ENCODE measurements at places on chromosomes 2 and 18.
A peak's percentile ranks its signal among the peaks of the same experiment; 100 is the strongest.

DNA sequence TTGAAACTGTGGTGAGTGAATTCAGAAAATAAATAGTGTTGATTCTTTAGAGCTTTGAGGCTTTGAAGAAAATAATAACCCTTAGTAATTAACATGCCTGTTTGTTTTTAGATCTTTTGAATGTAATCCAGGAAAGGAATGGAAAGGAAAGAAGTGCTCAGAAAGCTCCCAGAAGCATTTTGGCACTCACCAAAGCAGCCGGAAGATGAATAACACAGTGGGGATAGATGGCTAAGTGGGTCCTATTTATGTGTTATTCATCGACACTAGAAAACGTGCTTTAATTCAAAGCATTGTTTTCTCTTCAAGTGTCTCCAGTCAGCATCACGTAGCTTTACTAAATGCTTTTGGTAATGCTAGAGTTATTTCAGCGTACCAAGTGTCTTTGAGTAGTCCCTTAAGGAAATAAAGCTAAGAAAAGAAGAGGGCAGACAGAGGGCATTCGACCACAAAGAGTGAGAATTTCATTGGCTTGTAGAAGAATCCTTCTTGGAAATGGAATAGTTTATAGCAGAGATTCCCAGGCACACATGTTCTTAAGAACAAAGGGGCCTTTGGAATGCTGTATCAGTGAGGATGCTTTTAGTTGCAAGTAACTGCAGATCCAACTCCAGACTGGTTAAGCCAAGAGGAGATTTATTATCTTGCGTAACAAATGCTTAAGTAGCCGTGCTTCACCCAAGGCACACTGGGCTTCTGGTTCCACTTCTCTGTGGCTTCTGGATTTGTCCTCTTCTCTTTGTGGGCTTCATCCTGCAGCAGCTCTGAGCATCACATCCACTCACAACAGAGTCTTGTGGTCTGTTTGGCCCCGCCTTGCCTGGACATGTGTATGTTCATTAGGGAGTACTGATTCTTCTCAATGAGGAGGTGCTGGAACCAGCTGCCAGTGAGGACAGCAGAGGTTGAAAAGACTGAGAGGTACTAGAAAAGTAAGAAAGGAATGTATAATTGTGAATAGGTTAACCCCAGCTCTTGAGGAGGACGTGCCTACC, 63.6 kb upstream of the LTBP1 start:
- no peak for DNase-seq

- no peak for DNase-seq
Measured at GRCh38 chr2:30260941-30261340, 29.6 kb downstream of the LBH start.

- peak; percentile 50 for DNase-seq
Measured at GRCh38 chr18:79528846-79529245, 133.1 kb downstream of the NFATC1 start.

DNA sequence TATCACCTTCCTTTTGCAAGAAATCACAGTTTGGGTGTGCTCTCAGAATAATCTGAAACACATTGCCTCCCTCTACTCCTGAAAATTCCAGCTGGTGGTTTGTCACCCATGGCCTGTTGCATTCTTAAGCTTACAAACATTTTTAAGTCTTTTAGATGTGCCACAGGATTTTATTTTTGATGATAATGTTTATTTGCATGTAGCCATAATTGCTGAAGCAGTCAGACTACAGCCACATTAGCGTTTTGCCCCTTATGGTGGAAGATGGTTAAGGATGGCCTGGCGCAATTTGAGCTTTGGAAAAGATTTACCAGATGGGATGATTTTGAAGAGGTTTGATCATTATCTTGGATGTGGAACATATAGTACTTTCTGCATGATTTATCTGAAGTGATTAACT, 439.5 kb downstream of the MEIS1 start:
- DNase-seq = no peak

DNA sequence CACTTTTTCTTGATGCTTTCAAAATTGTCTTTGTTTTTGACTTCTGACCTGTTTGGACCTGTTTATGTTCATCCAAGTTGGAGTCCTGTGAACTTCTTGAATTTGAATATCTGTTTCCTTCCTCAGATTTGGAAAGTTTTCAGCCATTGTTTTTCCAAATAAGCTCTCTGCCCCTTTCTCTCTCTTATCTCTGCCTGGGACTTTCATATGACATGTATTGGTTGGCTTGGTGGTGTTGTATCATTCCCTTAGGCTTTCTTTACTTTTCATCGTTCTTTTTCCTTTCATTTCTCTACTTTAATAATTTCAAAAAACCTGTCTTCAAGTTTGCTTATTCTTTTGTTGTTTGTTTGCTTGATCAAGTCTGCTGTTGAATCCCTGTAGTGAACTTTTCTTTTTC, 60.1 kb upstream of the LDLRAD4 start:
- DNase-seq = no peak

- DNase-seq = peak; percentile 52
Measured at GRCh38 chr2:71071681-71072398, 3.4 kb downstream of the NAGK start.

DNA sequence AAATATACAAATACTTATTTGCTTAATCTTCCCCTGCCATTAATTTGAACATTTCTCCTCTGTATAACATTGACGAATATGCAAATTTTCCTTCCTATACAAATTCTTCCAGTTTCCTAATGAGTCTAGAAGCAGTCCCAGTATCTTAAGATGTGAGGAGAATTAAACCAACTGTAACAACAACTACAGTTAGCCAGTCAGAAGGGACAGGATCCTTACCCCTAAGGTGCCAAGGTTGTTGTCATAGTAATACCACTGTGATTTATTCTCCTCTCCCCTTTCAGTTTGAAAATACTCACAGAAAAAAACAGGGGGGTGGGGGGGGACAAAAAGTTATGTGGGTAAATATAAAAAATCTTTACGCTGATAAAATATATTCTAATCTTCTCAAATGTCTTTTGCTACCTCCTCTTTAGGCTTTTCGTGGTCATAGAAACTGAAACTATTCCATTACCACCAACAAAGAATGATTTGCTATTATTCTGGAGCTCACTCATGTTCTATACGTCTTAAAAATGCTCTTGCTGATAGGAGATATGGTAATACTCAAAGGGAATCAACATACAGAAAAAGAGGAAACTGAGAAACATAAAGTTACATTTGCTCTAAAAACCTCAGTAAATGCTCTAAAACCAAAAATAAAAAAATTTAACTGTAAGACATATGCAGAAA, 107.6 kb downstream of the MEMO1 start:
- DNase-seq = no peak

DNA sequence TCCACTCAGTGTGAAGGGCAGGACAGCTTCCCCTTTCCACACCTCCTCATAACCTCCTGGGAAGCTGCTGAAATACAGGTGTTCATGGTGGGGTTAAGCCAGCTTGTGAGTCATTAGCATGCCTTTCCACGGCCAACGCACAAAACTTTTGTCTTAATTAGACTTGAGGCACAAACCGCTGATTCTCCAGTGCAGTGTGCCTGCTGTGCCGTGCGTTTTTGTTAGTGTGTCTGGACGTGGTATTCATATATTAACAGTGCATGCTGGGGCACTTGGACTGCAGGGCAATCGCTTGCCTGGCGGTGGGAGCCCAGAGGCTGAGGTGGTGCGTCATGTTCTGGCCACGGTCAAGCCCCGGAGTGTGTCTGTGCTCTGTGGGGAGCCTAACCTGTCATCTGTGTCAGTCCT, 156.2 kb downstream of the SH3RF3 start:
- no peak for DNase-seq

- no peak for DNase-seq
Measured at GRCh38 chr2:102277202-102277700, 34.1 kb upstream of the IL1RL1 start.

- no peak for DNase-seq
Measured at GRCh38 chr2:9799011-9799596, 44.2 kb upstream of the TAF1B start.

GRCh38 chr2:98469862-98470544, 25.3 kb downstream of the INPP4A start:
- DNase-seq = no peak

GRCh38 chr18:49677762-49678413, 116.0 kb downstream of the LIPG start:
- DNase-seq = no peak

DNA sequence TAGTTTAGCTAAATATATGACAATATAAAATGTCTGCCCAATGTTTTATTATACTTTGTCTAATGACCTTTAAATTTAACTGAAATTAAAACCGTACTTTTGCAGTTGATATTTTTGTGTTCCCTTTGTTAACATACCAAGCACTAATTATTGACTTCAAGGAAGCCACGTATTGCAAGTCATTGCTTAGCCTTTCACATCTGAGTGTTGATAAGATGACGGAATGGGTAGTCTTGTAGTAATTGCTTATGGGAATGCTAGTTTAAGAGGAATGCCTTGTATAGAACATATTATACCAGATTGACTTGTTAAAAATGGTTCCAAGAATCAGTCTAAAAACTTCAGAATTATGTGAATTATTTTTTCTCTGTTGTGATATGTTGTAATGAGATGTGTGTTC, 14.0 kb upstream of the ELAC1 start:
- no peak for DNase-seq

- no peak for DNase-seq
Measured at GRCh38 chr2:98458207-98458606, 13.5 kb downstream of the INPP4A start.

- no peak for DNase-seq
Measured at GRCh38 chr18:12287684-12288402, 20.2 kb upstream of the TUBB6 start.

GRCh38 chr2:106293271-106293783, 99.2 kb upstream of the UXS1 start:
- no peak for DNase-seq

- DNase-seq = no peak
Measured at GRCh38 chr2:163369111-163369510, 366.7 kb downstream of the FIGN start.

GRCh38 chr18:7748251-7749007, 181.3 kb downstream of the PTPRM start:
- DNase-seq = no peak

GRCh38 chr2:152189622-152190495, 14.3 kb upstream of the STAM2 start:
- DNase-seq = no peak

DNA sequence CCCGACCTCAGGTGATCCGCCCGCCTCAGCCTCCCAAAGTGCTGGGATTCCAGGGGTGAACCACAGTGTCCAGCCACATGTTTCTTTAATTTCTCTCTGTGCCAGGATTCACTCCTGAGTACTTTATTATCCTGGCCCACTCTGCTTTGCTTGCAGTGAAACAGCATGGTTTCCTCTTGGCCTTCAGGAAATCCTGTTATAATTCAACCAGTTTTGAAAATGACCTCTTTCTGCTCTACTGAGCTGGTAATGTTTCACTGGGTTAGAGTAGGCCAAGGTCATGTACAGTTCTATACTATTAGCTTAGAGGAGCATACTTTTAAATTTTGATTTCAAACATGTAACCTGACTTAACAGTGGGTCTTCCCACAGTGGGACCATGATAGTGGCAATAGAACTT, 90.6 kb upstream of the PELI1 start:
- DNase-seq = no peak

DNA sequence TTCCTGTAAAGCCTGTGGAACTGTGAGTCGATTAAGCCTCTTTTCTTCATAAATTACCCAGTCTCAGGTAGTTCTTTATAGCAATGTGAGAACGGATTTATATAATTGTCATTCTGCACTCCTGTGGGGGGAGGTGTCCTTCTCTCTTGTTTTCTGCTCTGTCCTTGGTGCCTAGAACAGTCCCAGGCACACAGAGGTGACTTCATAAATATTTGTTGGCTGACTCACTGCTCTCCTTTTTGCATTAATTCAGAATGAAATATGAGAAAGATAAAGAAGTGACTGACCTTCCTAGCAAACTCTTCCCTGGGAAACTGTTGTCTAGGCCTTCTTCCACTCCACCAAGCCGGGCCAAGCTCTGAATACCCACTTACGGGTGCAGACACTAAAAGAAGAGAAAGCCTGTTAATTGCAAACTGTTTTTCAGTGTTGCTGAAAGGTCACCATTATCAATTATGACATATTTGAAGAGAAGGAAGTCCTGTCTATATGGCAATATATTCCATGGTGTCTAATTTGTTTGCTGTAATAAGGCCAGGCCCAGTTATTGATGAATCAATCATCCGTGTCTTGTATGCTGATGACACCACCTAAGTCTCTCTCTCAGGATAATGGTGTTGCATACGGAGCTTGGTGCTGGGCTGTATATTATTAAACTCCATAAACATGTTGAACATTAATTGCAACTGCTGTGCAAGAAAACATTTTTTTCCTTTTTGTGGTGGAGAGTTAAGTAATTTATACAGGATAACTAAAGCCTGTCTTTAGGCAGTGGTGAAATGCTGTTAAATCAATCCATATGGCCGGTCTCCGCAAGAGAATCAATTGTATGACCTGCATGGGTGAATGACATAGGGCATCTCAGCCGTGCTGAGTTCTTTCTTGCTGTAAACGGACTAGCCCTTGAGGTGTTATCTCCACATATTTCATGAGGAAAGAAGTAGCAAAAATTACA, 567.5 kb downstream of the SLC4A3 start:
- DNase-seq = no peak

- DNase-seq = peak; percentile 79
Measured at GRCh38 chr2:96537066-96537733, 648 bp downstream of the ARID5A start.

DNA sequence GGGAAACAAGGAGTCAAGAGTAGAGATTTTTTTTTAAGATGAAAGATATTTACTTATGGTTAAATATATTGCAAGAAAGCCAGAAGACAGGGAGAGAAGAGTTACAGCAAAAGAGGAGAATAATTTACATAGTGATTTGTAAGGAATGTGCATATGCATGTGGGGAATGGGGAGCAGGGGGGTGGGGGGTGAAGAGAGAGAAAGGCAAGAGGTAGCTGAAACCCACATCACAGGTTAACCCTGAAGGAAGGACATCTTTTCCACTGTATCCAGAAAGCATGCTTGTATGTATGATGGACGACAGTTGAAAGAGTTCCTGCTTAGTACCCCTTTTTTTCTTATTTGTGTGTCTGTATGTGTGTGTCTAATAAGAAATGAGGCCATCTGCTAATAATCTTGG, 371.9 kb downstream of the RAD51AP2 start:
- DNase-seq = no peak

DNA sequence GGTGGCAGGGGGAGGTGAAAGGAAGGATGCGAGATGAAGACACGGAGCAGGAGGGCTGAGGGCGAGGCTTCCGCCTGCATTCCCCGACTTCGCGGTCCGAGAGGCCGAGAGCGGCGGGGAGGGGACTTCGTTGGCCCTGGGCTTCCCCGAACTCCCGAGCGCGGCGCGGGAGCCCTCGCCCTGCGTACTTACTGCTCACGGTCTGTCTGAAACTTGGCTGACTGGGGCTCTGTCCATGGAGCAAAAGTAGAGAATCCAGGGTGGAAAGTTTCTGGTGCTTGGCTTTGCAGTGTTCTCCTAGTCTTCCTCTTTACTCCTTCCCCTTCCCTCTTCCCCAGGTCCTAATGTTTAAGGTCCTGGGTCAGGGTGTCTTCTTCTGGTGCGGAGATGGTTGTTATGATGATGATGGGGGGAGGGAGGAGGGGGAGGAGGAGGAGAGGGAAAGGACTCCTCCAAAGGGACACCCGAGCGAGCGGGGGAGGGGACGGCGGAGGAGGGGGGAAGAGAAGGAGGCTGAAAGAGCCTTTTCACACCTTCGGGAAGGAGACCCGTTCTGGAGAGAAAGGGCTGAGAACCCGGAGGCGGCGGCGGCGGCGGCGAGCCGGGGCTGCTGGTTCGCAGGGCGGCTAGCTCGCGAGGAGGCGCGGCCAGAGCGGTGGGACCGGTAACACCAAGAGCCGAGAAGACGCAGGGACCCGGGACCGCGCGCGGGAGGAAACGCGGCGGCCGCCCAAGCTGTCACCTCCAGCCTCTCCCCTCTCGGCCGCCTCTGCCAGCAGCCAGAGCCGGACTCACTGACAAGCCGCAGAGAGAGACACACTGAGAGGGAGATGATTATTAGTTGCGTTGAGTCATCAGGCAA, at the start of gene SATB2:
SATB2 (minus strand) TSS at position 793 of the 862 bp plus-strand sequence. CDS start 1,902 bp downstream, outside the sequence.
- no peak for DNase-seq
